ENCODE measurements at places on chromosomes 13 and 19.

DNA sequence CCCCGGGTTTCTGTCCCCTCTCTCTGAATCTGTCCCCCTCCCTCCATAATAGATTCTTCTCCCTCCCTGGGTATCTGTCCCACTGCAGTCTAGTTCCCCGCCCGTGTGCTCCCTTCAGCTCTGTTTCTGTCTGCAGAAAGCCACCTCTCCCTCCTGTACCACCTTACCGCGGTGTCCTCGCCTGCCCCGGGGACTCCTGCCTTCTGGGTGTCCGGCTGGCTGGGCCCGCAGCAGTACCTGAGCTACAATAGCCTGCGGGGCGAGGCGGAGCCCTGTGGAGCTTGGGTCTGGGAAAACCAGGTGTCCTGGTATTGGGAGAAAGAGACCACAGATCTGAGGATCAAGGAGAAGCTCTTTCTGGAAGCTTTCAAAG lies 1.3 kb downstream of the FCGRT start:
- DNase-seq, result no peak

DNA sequence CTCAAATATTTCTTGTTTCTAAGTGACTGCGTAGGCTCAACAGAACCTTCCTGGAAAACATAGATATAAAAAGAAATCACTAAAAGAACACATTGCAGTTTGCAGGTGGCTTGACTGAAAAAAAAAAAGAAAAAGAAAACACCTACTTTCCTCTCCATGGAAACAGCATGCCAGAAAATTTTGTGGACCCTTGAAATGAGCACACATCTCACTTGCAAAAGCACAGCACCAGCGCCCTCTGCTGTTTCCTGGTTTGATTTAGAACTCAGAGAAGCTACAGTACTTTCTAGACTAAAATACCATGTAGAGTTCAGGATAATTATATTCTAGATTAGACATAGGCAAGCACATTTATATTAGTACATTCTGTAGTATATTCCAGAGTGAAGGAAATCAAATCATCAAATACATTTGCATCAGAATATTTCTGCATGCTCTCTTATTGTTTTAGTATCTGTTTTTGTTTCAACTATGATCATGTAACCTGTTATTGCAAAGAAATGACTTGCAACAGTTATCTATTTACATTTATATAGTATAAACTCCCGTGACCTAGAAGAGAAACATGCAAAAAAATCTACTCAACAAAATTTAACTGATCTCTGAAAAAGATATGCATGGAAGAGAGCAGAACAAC lies 22.3 kb upstream of the XPO4 start:
- no peak for DNase-seq

DNA sequence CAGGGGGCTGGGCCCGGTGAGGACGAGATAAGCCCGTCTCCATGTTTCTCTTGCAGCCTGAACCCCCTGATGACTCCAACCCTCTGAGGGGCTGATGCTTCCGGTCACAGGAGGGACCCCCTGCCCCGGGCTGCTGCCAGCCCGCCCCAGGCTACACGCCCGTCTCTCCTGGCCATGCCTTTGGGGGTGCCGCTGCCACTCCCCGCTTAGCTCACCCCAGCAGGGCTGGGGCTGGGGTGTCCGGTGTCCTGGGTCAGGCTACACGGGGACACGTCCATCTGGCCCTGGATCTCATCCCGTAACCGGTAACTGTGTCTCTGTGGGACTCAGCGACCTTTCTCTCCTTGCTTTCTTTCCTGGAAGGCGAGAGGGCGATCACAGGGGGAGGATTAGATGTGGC lies 40.8 kb downstream of the GADD45B start:
- DNase-seq, result no peak

- DNase-seq, result no peak
Observed at GRCh38 chr13:25130944-25131343, 35.0 kb downstream of the PABPC3 start.

DNA sequence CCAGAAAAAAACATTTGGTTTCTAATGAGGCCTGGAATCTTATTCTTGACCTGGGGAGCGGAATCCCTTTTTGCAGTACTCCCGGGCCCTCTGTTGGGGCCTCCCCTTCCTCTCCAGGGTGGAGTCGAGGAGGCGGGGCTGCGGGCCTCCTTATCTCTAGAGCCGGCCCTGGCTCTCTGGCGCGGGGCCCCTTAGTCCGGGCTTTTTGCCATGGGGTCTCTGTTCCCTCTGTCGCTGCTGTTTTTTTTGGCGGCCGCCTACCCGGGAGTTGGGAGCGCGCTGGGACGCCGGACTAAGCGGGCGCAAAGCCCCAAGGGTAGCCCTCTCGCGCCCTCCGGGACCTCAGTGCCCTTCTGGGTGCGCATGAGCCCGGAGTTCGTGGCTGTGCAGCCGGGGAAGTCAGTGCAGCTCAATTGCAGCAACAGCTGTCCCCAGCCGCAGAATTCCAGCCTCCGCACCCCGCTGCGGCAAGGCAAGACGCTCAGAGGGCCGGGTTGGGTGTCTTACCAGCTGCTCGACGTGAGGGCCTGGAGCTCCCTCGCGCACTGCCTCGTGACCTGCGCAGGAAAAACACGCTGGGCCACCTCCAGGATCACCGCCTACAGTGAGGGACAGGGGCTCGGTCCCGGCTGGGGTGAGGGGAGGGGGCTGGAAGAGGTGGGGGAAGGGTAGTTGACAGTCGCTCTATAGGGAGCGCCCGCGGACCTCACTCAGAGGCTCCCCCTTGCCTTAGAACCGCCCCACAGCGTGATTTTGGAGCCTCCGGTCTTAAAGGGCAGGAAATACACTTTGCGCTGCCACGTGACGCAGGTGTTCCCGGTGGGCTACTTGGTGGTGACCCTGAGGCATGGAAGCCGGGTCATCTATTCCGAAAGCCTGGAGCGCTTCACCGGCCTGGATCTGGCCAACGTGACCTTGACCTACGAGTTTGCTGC lies at the start of gene ICAM4:
Gene ICAM4 (plus strand): TSS at position 153 of the 935 bp plus-strand sequence. CDS start 58 bp downstream, at position 211.
- DNase-seq, result no peak

DNA sequence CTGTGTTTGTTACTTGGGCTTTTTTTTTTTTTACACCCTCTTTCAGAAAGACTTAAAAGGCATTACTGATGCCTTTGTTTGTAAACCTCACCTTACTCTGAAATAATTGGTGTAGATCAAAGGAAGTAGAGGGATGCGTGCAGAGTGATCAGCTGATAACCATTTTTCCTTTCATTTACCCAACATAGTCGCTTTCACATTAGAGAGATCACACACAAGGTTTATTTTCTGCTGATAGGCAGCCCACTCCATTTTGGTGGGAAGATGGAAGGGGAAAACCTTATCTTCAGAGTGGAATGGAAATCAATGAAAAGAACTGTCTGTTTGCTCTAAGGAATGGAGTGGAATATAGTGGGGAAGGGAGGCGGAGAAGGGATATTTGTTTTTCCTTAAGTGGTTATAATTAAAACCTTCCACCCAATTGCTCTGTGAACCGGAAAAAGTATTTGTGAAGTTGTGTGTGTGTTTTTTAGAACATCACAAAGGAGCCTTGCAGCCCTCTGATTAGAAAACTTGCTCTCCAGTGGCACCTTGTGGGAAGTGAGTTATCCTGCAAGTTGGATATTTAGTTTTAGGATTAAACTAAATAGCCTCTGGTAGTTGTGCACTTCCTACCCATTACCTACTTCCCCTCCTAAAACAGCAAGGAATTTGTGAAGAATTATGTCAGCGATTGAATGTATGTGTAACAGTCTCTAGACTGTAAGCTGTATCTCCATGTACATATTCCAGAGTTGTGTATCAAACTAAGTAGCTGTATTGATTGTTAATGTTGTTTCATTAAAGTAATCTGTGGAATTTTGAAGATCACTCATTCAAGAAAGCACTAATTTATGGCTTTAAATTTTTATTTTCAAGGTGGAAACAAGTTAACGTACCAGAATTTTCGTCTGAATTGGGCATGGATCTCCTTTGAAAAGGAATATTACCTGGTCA lies 76.8 kb downstream of the FREM2 start:
- no peak for DNase-seq

DNA sequence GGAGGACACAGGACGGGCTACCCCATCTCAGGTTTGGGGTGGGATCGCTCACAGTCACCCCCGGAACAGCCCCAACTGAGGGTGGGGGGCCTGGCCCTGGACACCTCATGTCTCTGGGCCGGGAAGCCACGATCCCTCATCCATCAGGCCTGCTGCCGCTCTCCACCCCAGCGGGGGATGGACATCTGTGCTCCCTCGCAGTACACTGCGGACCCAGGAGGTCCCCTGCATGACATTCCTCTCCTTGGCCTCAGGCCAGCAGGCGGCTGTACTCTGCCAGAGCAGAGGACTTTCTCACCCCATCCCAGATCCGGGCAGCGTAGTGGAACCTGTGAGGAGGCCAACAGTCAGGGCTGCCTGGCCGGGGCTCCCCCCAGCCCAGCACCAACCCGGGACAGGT lies 15.5 kb downstream of the IRGC start:
- DNase-seq, result no peak

- DNase-seq, result no peak
Observed at GRCh38 chr19:40609561-40610395, 8.6 kb downstream of the LTBP4 start.

DNA sequence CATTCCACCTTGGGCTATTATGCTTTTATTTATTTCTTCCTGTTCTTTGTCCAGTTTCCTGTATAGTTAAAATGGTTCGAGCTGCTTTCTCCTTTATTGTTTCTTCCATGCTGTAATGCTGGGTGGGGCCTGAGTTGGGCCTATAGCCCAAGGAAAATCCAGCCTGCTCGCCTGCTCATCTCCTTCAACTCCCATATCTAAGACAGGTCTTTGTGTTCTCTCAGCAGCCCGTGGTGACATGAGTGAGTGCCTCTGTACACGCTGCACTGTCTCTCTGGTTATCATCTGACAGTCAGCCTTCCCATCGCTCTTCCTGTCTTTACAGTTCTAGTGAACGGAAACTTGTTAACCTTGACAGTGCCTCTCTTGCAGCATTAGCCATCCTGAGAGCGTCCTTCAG lies 221.9 kb upstream of the SLC10A2 start:
- DNase-seq, result no peak

DNA sequence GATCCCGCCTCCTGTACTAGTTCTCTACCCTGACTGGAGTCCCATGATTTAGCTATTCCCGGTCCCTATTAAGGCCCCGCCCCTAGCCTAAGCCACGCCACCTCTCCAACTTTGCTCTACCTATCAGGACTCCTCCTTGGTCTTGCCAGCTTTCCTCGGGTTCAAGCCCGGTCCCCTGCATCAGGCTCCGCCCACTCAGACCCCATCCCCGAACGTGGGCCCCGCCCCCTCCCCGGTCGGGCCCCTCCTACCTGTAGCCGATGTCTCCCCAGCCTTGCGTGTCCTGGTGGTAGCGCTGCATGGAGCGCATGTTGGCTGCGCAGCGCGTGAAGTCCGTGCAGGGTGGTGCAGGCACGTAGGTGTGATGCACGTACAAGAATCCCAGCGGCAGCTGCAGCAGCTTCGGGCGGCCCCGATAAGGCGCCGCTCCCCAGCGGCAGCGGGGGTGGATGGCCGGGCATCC lies 7.3 kb upstream of the RASAL3 start:
- DNase-seq, result no peak

DNA sequence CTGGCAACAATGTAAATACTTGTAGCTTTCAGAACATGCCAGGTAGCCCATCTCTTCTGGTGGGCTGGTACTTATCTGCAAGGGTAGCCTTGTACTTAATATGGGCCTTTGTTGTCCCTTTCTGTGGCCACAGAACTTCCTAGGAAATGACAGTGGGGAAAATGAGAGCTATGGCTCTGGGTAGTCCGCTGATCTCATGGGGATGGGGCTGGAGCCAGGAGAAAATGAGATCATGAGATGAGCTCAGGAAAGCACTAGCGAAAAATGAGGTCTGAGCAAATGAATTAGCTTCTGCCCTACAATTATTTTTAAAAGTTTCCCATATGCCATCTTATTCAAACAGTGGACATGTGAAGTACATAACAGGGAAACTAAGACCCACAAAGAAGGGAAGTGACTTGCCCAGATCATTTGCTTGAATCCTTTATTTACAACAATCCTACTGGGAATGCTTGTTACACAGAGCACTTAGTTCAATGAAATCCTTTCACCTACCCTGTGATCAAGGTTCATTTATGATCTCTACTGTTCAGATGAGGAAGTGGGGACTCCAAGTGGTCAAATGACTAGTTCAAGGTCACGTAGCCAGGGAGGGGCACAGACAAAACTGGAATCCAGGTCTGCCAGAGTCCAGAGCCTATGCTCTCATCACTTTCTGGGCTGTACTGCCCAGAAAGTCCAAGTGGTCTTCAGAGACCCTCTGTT lies 87.1 kb downstream of the PTPRS start:
- DNase-seq, result no peak

DNA sequence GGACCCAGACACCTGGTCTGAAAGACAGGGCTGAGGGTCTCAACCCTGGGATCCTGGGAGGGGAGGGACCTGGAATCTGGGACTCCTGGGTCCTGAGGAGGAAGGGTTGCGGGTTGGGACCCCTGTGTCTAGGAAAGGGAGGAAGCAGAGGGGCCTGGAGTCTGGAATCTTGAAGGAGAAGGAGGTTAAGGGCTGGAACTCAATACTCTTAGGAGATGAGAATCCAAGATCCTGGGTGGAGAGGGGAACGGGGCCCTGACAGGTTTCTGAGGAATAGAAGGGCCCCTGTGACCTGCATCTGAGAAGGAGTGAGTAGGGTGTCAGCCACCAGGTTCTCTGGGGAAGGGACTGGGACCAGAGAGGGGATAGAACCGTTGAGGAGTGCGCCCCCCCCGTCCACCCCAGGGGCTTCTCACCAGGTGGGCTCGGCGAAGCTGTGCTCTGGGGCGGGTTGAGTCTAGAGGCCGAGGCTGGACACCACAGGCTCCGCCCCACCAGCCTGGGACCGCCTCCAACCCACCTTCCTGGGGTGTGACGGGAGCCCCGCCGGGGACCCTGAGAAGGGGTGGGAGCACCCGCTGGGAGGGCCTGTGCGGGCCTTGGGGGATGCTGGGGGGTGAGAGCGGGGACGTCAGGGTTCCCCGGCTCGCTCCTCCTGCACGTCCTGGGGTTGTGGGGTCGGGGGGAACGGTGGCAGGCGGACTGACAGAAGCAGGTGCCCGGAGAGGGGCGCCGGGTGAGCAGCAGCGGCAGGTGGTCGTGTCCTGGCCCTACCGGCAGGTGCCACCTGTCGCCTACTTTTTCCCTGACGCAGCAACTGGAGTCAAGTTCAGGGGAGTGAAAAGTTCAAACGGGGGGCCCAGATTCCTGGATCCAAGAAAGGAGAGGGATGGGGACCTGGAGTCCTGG lies at the start of gene MAMSTR:
Gene MAMSTR (minus strand): TSS at position 463 of the 909 bp plus-strand sequence. CDS start 694 bp downstream, outside the sequence.
- DNase-seq, result no peak

DNA sequence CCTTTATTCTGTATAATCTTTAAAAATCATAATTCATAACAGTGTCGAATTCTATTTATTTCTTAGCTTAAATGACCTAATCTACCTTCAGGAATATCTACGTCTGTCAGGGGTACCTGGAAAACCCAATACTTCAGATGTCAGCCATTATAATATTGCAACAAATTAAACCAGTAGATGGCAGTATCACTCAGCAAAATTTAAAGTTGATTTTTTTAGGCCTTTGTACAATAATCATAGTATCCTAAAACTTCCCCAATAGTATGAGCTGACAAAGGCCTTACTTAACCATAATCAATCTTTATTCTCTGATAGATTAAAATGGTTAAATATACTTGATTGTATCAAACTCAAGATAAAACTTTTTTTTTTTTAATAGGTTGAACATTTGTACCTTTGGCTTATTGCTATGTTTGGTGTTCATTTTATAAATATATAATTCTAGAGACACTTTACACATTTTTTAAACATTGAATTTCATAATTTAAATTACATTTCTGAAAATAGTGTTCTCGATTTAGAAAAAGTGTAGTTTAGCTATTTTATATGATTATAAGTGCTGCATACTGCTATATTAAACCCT lies 830.2 kb upstream of the SPRY2 start:
- DNase-seq, result no peak

GRCh38 chr13:110262082-110262436 lies 44.9 kb downstream of the COL4A1 start:
- no peak for DNase-seq
